Lower leg skin (tissue), 4 donors: ENCODE measurements at places on chromosomes 4 and X.

GRCh38 chr4:171221181-171221580, 592.0 kb upstream of the GALNTL6 start:
- DNase-seq, result no peak

GRCh38 chrX:2552621-2553201, 51.9 kb upstream of the DHRSX start:
- DNase-seq, result no peak

DNA sequence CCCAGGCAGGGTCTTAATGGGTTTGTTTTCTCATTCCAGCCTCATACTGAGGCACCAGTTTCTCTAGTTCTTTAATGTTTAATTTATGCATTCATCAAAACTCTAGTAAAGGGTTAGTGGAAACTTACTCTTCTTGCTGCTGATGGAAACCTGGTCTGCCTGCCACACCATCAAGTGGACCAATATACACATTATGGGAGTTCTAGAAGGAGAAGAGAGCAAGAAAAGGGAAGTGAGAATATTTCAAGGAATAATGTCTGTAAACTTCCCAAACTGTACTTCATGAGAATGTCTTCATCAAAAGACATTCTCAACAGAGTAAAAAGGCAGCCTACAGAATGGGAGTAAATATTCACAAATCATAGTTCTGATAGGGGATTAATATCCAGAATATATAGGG, 20.9 kb upstream of the DHX15 start:
- no peak for DNase-seq

- no peak for DNase-seq
Measured at GRCh38 chrX:70264784-70265183, 3.4 kb upstream of the ARR3 start.

GRCh38 chr4:6198768-6199421, 1.5 kb downstream of the JAKMIP1 start:
- no peak for DNase-seq

GRCh38 chrX:18946611-18947010, 37.3 kb downstream of the PHKA2 start:
- DNase-seq, result no peak

- DNase-seq, result no peak
Measured at GRCh38 chr4:3493720-3494461, 30.8 kb downstream of the DOK7 start.

DNA sequence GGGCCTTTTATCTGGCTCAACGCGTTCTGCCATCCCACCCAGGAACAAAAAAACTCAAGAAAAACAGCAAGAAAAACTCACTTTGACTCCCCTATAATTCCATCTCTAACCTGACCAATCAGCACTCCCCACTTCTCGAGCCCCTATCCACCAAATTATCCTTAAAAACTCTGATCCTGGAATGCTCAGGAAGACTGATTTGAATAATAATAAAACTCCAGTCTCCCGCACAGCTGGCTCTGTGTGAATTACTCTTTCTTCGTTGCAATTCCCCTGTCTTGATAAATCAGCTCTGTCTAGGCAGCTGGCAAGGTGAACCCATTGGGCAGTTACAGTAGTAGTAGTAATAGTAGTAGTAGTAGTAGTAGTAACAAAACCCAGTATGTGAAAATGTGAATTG, 165.7 kb upstream of the CASK start:
- no peak for DNase-seq

- no peak for DNase-seq
Measured at GRCh38 chr4:188198982-188199792, 59.9 kb downstream of the TRIML1 start.
